A549 treated with GW870086 at 1 μM for 4 hours (cell line): ENCODE measurements at places on chromosomes 11 and 22. TPM values are rescaled to one million over a fixed set of nuclear protein-coding genes. Genes with fewer than 3 reads are reported as not detected.

Gene LMO2
- 0.18 to 1.1 TPM (median 0.64 TPM) in 5 replicates for total RNA-seq

Gene TMEM151A
- total RNA-seq, result 2.2 to 4.0 TPM (median 3.7 TPM) in 5 replicates

Gene EPS8L2
- total RNA-seq, result 76.9 to 131 TPM (median 114 TPM) in 5 replicates

Gene CDON
- 1.8 to 2.7 TPM (median 2.0 TPM) in 5 replicates for total RNA-seq

Gene SH3BP1
- 1.3 to 2.8 TPM (median 2.2 TPM) in 5 replicates for total RNA-seq

Gene FDX1
- total RNA-seq, result 14.8 to 16.4 TPM (median 16.0 TPM) in 5 replicates

Gene CCDC116
- 0.09 TPM in 1 of 5 replicates, not detected in the others for total RNA-seq

Gene OR51A7
- total RNA-seq, result not detected in 5 replicates

Gene SHISA8
- 0.21 to 0.40 TPM (median 0.27 TPM) in 4 of 5 replicates, not detected in the other for total RNA-seq

Gene TSPAN18
- 1.9 to 3.5 TPM (median 2.4 TPM) in 5 replicates for total RNA-seq

Gene C11orf87
- total RNA-seq, result 0.07 TPM in 1 of 5 replicates, not detected in the others

Gene LYVE1
- total RNA-seq, result 0.27 to 0.84 TPM (median 0.51 TPM) in 5 replicates

Gene KCNJ5
- total RNA-seq, result 0.03 to 0.15 TPM in 2 of 5 replicates, not detected in the others

Gene FREY1
- total RNA-seq, result 0.24 to 0.96 TPM (median 0.49 TPM) in 5 replicates

Gene KCNJ1
- total RNA-seq, result not detected in 5 replicates

Gene MB
- total RNA-seq, result 6.3 to 8.6 TPM (median 7.7 TPM) in 5 replicates

Gene SYT8
- 0.21 to 1.00 TPM (median 0.36 TPM) in 5 replicates for total RNA-seq

Gene OR51A2
- not detected in 5 replicates for total RNA-seq

Gene TRIM29
- total RNA-seq, result 22.2 to 27.2 TPM (median 23.8 TPM) in 5 replicates

Gene GPR83
- total RNA-seq, result 0.05 to 0.09 TPM (median 0.06 TPM) in 3 of 5 replicates, not detected in the others

Gene OR52H1
- not detected in 5 replicates for total RNA-seq

Gene ARHGAP8
- total RNA-seq, result 0.96 to 1.9 TPM (median 1.3 TPM) in 5 replicates

Gene RIMBP3B
- total RNA-seq, result 0.24 to 0.63 TPM (median 0.32 TPM) in 5 replicates

Gene KCNQ1
- total RNA-seq, result 0.31 to 0.81 TPM (median 0.43 TPM) in 5 replicates
